ENCODE measurements at places on chromosomes 1 and 21.

DNA sequence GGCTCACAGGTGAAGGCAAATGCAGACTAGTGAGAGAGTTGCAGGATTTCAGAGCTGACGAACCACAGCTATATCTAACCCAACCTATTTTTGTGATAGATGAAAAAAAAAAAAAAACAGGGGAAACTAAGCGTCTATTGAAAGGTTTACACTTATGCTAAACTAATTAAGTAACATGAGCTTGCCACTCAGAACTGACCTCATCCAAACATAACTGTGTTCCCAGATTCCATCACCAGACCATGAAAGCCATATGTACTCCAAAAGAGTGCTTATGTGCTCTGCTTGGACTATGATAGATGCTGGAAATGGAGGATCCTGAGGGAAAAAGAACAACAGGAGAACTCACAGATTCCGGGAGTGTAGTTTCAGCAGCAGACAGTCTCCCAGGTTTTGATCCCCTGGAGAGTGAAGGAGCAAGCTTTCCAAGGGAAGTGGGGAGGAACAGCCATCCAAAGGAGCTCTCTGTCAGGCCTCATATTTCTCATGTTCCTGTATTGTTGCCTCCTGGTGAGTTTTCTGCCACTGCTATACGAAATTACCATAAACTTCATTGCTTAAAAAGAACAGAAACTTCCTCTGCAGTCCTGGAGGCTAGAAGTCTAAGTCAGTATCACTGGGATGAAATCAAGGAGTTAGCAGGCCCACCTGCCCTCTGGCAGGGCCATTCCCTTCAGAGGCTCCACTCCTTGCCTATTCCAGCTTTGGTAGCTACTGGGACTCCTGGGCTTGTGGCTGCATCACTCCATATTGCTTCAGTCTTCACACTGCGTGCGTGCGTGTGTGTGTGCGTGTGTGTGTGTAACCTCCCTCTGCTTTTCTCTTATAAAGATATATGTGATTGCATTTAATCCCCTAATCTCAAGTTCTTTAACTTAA is 38.1 kb downstream of the NIBAN1 start:
- DNase-seq: no peak

DNA sequence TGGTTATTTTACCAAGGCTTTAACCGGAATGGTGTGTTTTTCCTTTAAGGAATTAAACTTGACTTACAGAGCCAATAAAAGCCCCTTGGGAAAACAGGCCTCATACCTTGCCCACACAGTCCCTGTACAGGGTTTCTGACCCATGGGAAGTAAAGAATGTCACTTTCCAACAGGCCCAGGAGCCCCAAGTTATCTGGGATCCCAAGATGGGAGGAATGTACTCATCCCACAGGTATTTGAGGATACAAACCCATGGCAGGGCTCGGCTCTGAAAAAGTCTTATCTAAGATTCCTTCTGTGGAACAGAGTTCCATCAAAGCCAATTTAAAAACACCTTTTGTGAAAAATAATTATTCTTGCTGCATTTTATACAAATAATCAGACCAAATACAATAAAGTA is 15.3 kb upstream of the COX20 start:
- no peak for DNase-seq

GRCh38 chr1:108125312-108126138 is 74.6 kb downstream of the SLC25A24 start:
- DNase-seq: peak; percentile 40

DNA sequence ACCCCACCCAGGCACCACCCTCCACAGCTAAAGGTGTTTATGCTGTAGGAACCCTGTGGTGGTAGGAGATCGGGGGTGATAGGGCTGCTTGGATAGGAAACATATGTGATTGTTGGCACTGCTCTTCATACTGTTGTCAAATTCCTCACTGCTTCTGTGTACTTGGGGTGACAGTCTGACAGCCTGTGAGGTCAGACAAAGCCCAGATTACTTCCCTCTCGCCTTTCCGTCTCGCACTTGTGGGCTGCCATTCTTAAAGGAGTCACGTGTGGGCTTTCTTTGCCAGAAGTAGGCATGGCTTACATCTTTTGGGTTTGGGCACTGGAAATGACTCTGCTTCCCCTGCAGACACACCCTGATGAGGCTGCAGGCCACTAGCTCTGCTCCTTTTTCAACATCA is 363.8 kb downstream of the DISC1 start:
- no peak for DNase-seq

DNA sequence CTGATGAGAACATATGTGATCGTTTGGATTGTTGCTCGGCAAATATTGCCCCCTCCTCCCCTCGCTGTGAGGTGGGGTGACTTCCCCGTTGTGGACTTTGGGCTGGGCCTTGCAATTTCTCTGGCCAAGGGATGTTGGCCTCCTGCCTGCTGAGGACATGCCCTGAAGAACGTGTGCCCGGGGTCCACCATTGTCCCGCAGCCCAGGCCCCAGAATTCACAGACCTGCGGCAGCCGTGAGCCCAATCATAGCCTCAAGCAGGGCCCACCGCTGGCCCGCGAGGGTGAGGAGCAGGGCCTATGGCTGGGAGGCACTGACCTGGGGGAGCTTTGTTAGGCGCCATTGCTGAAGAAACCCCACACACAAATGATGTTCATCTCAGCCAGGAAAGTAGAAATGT is 58.3 kb upstream of the ACTRT2 start:
- DNase-seq: no peak

GRCh38 chr1:6984536-6984935 is 199.3 kb downstream of the CAMTA1 start:
- no peak for DNase-seq

- DNase-seq: no peak
Measured at GRCh38 chr21:16363100-16363499, 633.3 kb downstream of the USP25 start.

GRCh38 chr1:27527890-27528817 is 38.2 kb upstream of the WASF2 start:
- peak; percentile 32 for DNase-seq

DNA sequence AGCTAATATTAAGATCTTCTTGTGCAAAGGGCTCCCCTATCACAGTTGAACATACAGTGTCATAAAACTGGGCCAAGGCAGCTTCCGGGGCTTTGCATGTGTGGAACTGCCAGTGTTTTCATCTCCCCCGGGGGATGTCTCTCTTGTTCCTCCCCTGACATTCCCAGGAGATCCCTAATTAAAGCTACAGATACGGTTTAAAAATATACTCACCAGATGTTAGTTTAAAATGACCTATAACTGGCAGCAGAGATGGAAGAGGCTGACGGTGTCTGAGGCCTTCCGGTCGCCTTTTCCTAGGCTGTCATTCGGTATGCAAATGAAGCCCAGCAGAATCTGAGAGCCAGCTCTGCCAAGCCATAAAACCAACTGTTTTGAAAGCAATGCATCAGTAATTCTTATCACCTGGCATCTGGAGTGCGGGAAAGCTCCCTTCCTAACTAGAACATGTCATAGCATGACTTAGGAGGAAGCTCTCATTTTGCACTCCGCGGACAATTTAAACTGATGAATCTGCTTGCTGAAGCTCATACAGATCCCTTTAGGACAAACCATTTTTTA is 436.5 kb upstream of the VAMP3 start:
- DNase-seq: no peak

GRCh38 chr1:240946926-240947325 is 335.0 kb upstream of the GREM2 start:
- DNase-seq: no peak

GRCh38 chr1:151565502-151566189 is 25.5 kb downstream of the TUFT1 start:
- DNase-seq: no peak

DNA sequence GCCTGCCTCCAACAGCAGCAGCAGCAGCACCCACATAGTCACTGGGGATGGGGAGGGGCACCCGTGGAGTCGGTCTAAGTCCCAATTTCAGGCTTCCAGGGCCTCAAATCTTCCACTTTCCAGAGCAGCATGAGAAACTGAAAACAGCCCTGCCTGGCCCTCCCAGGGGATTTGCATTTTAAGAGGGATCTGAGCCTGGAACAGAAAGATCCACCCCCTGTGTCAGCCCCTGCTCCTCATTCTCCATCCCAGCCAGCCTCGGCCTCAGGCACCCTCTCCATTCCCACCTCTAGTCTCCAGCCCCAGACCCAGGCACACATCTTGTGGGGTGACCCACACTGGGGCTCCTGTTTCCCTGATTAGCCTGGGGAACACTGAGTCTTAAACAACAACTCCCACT is 51.8 kb downstream of the FBXO2 start:
- no peak for DNase-seq

- no peak for DNase-seq
Measured at GRCh38 chr1:88812366-88812765, 79.0 kb downstream of the GTF2B start.

- DNase-seq: no peak
Measured at GRCh38 chr1:179447489-179447888, 81.7 kb downstream of the AXDND1 start.

DNA sequence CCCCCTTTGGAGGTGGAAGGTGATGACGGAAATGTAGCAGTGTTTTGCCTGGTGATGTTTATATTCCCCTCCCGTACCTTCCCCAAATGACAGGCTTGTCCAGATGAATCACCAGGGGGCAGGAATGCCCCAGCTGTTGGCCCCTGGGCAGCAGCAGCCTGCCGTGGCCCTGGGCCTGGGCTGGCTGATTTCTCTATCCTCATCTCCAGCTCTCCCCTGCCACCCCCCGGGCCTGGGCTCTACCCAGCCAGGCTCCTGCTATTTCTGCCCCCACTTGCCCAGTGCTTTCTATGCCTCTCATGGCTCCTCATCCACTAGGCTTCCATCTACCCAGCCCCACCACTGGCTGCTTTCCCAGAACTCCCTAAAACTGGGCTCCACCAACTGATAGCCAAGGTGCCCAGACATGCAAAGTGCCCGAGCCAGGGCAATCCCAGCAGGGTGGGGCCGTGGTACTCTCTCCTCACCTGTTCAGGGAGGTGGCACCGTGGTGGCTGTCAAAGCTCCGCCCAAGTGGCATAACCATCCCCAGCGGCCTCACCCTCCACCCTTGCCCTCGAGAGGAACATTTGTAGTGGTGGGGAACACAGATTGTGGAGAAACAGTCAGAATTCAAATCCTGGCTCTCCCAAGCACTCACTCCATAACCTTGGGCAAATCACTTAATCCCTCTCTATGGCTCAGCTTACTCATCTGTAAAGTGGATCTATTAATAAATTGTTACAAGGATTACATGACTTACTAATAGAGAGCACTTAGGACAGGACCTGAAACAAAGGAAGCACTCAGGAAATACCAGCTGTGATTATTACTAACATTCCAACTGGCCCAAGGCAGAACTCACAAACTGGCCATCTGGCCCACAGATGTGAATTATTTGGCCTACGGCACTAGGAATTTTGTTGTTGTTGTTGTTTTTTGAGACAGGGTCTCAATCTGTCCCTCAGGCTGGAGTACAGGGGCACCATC is 12.8 kb upstream of the ECE1 start:
- no peak for DNase-seq

GRCh38 chr1:11629184-11630016 is 24.8 kb downstream of the FBXO2 start:
- no peak for DNase-seq

DNA sequence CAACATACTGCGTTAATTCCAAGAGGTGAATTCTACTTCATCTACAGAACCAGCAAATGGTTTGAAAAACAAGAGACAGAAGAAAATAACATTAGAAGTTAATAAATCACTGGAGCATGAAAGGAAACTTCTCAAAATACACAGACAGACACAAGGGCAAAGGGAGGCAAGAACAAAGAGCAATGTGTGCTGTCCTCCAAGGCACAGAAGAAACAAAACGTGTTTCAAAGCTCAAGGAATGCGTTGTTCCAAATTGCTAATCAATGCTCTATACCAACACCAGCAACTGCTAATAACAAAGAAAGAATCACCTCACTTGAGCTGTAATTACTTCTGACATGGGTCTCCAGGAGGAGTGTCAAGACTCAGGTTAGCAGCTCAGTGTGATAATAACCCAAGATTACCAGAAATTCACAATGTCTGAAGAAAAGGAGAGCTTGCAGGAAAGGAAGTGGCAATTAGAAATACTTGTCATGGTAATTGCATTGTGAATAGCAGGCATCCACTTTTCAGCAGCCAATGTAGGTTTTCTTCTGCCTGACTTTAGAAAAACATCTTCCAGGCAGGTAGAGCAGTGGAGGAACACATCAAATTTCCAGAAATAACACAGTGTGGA is 175.4 kb downstream of the SEC16B start:
- no peak for DNase-seq

GRCh38 chr1:233012021-233012420 is 61.6 kb downstream of the NTPCR start:
- DNase-seq: no peak

- DNase-seq: no peak
Measured at GRCh38 chr1:201692555-201693394, 136.2 kb upstream of the IPO9 start.

DNA sequence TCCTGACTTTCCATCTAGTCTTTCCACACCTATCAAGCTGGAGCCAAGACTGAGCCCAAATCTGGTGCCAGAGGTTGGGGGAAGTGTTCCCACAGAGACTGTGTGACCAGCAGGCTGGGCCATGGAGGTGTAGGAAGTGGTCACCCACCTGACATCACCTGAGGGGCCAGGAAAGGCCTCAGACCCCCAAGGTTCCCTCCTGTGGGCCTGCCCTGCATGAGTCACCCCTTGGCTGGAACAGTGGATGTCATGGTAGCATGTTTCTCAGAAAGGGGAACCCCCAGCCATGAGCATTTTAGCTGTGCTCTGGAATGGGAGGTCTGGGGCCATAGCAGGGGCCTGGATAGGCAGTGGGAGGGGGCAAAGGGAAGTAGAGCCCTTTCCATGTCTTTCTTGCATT is 5.7 kb upstream of the TNFRSF8 start:
- DNase-seq: no peak

GRCh38 chr21:20377250-20377649 is 621.0 kb upstream of the NCAM2 start:
- DNase-seq: no peak

GRCh38 chr1:1943834-1944570 is 24.9 kb upstream of the TMEM52 start:
- peak; percentile 37 for DNase-seq

DNA sequence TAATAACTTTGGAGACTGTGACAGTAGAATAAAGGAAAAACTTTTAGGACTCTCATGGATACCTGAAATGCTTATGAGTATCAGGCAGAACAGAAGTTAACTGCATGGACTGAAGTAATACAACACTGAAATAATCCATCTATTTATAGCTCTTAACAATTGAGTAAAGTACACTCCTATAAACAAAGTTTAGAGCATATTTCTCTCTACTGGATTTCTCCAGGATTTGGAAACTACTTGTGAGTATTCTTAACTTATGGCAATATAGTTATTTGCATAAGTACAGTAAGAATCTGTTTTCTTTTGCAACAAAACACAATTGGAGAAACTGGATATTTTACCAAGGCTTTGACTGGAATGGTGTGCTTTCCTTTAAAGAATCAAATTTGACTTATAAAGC is 9.9 kb upstream of the CD48 start:
- DNase-seq: no peak
